Esophagus squamous epithelium (tissue), 5 donors: ENCODE measurements at places on chromosomes 7 and 10.

GRCh38 chr7:155426543-155427410 lies 31.2 kb upstream of the EN2 start:
- DNase-seq: no peak

DNA sequence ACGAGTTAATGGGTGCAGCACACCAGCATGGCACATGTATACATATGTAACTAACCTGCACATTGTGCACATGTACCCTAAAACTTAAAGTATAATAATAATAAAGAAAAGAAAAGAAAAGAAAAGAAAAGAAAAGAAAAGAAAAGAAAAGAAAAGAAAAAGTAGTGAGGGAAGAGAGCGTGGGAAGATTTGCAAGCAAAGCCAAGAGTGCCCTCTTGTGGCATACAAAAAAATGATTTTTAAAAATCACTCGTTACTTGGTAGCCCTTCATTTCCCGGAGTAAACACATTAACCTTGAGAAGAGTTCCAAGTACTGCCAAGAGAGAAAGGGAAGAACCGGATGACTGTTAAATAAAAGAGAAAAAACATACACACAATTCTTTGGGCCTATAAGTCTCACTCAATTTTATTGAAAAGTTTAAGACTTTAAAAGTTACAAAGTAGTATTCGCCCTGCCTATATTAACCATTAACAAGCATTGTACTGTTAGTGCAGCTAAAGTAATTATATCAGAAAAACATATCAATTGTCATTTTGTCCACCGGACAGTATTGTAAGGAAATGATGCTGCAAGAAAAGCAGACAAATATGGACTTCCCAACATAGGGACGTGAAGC lies 6.2 kb upstream of the CH25H start:
- no peak for DNase-seq

- no peak for DNase-seq
Measured at GRCh38 chr10:77925795-77926565, 575 bp downstream of the DLG5 start.

DNA sequence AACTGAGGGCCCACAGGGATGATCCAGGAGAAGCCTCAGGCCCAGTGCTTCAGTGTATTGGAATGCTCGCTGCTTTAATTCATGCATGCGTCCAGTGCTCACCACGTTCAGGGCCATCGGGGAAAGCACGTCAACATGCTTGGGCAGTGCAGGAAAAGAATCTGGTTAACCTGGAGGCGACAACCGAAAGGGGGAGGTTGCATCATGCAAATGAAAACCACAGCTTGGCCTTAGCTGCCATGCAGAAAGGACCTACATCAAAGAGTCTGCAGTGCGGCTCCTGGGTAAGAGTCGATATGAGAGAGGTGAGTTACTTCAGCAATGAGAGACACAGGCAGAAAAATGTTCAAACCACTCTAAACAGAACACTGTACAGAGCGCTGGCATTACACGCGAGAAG lies 440.1 kb downstream of the KCNMA1 start:
- no peak for DNase-seq

GRCh38 chr10:93032105-93032808 lies 28.3 kb upstream of the CYP26C1 start:
- DNase-seq: no peak

DNA sequence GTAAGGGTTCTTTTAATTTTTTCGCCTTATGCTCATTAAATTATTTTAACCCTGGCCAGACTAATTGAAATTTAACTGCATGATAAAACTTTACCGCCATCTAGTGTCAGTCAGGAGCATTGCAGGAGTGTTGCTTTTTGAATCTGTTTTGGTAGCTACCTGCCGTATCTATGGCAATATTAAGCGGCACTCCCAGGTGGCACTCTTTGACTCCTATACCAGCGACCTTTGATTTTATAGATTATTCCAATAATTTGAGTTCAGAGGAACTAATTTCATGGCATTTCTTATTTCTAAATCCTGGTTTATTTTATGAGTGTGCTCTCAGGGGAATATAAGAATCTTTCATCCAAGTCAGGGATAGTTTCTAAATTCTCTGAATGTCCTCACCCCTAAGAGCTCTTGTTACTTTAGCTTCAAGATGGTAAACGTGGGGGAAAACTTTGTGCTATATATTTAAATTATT lies 198.9 kb downstream of the REEP3 start:
- no peak for DNase-seq

DNA sequence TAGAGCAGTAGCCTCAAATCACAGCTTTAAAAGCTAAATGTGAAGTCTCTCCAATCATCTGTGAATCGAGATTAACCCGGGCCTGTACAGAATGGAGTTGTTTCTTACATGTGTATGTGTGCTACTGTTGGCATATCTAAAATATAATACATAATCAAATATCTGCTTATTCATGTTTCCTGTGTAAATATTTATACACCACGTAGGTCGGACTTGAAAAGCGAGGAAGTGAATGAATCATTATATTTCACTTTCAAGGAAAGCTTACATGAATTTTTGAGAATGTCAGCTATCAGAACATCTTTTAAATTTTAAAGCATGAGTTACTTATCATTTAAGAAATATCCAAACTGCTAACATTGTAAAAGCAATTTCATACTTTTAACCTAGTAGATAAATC lies 233.3 kb downstream of the SLC25A13 start:
- no peak for DNase-seq

DNA sequence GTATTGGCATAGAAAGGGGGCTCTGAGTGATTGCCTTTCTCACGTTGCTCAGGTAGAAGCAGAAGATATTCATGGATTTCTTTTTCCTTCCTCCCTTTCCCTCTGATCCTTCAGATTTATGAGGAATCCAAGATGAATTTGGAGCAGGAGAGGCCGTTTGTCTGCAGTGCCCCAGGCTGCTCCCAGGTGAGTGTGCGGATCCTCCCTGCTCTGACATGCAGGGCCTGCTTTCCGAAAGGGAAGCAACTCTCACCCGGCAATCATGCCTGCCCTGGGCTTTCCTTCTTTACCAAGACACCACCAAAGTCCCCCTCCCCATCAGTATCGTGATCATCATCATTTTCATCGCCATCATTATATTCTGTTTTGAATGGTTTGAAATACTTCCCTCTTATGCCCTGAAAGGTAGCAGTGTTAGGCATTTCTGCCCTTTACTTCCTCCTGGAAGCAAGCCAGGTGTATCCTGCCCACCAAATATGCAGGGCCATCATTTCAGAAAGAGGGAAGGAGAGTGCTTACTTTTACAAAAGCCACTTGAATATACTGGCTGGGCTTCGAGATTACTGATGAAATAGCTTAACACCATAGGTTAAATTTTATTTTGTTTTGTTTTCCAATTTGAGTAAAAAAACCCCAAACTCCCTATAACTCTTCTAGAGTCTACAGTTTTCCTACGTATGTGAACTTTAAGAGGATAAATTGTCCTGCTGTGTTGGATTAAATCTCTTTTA lies 75.9 kb downstream of the CREB5 start:
- DNase-seq: no peak

- DNase-seq: no peak
Measured at GRCh38 chr7:116529250-116529649, 4.4 kb downstream of the CAV1 start.
